ENCODE measurements at places on chromosomes 3 and 15.

DNA sequence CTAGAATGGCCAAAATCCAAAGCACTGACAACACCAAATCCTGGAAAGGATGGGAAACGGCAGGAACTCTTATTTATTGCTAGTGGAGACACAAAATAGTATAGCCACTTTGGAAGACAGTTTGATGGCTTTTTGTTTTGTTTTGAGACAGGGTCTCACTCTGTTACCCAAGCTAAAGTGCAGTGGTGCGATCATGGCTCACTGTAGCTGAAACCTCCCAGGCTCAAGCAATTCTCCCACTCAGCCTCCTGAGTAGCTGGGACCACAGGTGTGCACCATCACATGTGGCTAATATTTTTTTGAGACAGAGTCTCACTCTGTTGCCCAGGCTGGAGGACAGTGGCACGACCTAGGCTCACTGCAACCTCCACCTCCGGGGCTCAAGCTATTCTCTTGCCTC is 27.3 kb upstream of the GPR160 start:
- no peak for DNase-seq

DNA sequence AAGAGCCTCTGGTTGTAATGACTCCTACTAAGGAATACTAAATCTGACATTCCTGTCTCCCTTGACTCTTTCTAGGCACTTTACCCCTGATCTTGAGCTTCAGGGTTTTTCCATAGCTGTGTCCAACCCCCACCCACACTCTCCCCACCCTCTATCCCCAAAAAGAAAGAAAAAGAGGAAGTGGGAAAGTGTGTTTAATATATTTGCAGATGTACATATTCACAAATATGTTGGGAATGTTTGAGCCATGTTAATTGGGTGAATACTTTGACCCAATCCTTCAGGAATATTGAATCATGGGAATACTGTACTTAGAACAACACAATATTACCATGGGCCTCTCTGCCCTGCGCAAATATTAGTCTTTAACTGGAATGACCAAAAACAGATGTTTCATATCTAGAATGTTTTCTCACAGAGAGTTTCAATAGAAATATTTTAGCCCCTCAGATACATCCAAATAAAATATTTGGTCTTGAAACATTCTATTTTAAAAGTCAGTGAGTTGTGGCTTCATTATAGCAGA is 19.8 kb upstream of the PFN2 start:
- DNase-seq: no peak

DNA sequence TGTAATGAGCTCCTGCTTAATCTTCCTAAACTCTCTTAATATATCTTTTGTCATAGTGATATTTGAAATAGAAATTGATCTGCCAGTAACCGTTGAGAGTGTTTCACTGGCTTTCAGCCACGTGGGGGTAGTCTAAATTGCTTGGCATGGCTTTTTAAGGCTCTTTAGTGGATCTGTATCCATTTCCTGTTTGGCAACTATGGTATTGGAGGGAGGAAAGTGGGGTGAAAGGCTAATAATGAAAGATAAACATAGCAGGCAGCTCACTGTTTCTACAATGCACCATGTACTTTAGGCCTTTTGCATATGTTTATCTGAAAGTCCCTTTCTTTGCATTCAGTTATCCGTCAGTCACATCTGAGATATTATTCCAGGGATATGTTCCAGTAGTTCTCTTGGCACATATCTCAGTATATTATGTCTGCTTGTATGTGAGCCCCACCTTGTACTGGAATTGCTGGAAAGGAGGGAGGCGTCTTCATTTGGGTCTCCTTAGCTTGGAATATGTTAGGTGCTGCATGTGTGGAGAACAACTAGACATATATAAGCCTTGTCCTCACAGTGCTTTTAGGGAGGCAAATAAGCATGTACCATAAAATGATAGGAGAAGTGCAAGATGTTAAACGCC is 10.8 kb downstream of the TOPAZ1 start:
- DNase-seq: no peak

DNA sequence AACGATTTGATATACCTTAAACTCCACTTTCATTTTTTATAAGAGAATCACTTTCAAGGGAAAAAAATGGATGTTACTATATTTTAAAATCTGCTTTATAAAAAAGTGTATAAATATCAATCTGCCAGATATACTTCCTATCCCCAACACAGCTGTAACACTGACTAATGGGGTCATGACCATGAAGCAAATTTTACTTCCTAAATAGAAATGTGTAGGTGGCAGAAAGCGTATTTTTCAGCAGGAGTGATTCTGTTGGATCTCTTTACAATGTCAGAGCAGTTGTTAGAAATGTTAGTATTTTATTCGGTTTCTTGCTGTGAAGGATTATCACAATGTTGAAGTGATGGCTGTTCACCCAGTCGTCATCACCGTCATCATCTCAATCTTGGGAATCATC is 5.5 kb upstream of the C15orf40 start:
- DNase-seq: no peak

- no peak for DNase-seq
Observed at GRCh38 chr3:149934524-149934923, 36.2 kb downstream of the PFN2 start.

GRCh38 chr3:72722930-72723726 is 125.1 kb downstream of the SHQ1 start:
- no peak for DNase-seq

DNA sequence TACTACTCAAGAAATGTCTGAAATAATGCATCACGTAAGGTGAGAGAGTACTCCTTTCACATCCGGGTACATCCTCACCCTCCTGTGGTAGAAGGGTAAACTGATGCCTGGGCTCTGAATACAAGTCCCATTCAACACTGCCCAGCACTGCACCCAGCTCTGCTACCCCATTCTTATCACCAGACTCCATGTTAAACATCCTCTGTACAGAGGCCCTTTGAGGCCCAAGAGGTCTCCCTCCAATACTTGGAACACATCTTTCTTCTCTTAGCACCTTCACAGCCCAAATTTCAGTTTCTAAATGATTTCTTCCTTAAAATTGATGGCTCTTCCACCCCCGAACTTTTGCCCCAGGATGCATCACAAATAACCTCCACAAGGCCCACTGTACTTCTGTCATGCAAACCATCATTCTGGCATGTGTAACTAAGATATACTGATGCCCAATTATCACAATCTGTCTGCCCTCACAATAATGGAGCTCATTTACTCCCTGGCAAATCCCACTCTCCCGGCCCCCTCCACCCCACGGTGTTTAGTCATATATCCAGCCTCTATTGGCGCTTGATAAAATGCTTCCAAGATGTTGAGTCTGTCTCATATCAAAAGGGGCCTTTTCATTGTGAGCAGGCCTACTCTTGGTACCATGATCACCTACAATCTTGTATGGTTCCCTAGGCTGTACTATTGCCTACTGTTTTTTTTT is 12.6 kb upstream of the GPX1 start:
- no peak for DNase-seq

GRCh38 chr3:135487261-135487660 is 478.3 kb upstream of the PPP2R3A start:
- DNase-seq: no peak

- no peak for DNase-seq
Observed at GRCh38 chr3:9870978-9871377, 9.1 kb downstream of the CIDEC start.

GRCh38 chr3:120129718-120130513 is 35.7 kb upstream of the GSK3B start:
- no peak for DNase-seq

GRCh38 chr3:61743686-61744242 is 182.4 kb downstream of the PTPRG start:
- no peak for DNase-seq

DNA sequence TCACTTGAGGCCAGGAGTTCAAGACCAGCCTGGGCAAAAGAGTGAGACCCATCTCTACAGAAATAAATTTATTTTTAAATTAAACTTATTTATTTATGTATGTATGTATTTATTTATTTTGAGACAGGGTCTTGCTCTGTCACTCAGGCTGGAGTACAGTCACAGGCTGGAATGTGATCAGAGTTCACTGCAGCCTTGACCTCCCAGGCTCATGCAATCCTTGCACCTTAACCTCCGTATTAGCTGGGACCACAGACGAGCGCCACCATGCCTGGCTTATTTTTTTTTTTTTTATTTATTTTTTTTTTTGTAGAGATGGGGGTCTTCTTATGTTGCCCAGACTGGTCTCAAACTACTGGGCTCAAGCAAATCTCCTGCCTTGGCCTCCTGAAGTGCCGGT is 135.2 kb upstream of the HES1 start:
- DNase-seq: no peak

GRCh38 chr15:73921254-73921925 is 4.9 kb upstream of the LOXL1 start:
- no peak for DNase-seq

DNA sequence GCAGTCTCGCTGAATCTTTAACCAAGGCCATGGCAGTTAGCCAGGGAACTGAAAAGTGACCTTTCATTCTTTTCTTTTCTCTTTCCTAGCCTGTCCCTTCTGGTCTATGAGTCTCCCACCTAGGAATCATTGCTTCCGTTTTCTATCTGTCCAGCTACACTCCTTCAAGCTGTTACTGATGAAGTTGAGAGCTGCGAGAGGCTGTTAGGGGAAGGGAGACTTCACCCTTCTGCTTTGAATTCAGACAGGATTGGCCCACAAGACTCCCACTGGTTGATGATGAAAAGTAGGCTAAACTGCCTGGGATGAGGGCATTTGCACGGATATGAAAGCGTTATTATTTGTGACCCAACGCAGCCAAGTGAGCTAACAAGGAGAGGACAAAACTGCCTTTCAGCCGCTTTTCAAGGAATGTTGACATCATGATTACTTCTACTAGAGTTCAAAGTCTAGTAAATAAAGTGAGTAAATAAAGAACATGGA is 30.2 kb downstream of the EIF4E3 start:
- no peak for DNase-seq

DNA sequence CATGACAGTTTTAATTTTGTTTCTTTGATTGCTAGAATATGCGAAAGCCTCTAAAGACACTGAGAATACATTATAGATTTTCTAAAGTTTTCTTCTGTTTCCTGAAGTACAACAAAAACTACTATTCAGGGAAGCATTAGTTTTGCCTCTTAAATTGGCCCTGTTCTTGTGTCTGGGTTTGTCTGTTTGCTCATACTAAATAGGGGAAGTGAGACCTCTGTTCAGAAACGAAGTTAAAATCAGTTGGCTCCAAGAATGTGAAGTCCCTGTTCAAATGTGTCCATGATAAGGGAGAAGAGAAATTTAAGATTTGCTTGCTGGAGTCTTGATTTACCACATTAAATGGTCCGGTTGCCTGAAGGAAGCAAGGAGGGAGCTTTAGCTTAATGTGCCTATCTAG is 327.3 kb upstream of the GBE1 start:
- DNase-seq: no peak

DNA sequence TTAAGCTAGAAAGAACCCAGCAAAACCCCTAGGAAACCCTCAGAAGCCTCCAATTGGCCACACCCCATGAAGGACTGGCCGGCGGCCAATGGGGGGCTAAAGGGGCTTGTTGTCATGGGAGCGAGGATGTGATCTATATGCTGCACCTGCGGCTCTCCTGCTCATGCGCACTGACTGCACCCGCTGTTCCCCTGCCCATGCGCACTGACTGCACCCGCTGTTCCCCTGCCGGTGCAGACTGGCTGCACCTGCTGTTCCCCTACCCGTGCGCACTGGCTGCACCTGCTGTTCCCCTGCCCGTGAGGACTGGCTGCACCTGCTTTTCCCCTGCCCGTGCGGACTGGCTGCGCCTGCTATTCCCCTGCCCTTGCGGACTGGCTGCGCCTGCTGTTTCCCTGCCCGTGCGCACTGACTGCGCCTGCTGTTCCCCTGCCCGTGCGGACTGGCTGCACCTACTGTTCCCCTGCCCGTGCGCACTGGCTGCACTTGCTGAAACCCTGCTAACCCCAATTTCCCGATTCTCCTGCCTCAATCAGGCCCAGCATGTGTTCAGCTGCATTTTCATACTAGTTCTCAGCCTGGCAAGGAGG is 16.8 kb upstream of the MCCC1 start:
- DNase-seq: peak; percentile 67

DNA sequence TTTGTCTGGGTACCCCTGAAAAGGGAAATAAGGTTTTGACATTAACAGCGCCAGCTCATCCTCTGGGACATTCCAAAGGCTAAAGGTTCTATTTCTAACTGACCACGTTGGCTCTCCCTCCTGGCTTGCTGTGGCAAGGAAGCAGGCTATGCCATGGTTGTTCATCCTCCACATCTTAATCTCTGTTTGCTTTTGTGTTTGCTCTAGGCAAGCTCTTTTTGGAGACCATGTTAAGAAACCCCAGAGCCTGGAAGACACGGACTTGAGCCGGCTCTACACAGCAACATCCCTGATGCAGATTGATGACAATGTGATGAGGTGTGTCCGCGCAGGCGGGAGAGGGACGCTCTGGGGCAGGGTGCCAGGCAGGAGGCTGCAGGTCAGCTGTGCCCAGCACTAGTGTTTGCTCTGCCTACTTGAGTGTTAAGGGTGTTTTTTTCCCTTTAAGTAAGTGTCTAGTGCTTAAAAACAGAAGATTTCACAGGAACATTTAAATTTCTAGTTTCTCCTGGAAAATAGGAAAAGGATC is 33.3 kb downstream of the RLBP1 start:
- DNase-seq: no peak
